Motor neuron (in vitro differentiated cells): ENCODE measurements at places on chromosomes 7 and 10. TPM values are rescaled to one million over a fixed set of nuclear protein-coding genes. Genes with fewer than 3 reads are reported as not detected.

Gene ADAMTS14
- 0.09 and 0.16 TPM in 2 replicates for total RNA-seq

Gene FZD8
- 11.9 and 13.0 TPM in 2 replicates for total RNA-seq

Gene HYAL4
- total RNA-seq = not detected in 2 replicates

Gene UCMA
- not detected in 2 replicates for total RNA-seq

Gene PNLIPRP3
- total RNA-seq = not detected in 2 replicates

Gene DNAH11
- 1.5 and 2.7 TPM in 2 replicates for total RNA-seq

Gene HTR7
- total RNA-seq = 0.77 and 1.1 TPM in 2 replicates

Gene MMD2
- not detected in 2 replicates for total RNA-seq

Gene CALHM3
- not detected in 2 replicates for total RNA-seq

Gene LIPN
- not detected in 2 replicates for total RNA-seq

Gene HK1
- 53.8 and 54.2 TPM in 2 replicates for total RNA-seq

Gene TRPV5
- 0.13 TPM in 1 of 2 replicates, not detected in the other for total RNA-seq

Gene OPALIN
- total RNA-seq = 0.28 TPM in 1 of 2 replicates, not detected in the other

Gene GRM8
- 4.0 and 5.7 TPM in 2 replicates for total RNA-seq

Gene UTF1
- not detected in 2 replicates for total RNA-seq

Gene MIOS
- total RNA-seq = 8.1 and 10.7 TPM in 2 replicates

Gene ANXA11
- total RNA-seq = 8.6 and 10.2 TPM in 2 replicates

Gene RAB19
- not detected in 2 replicates for total RNA-seq

Gene OPN4
- total RNA-seq = 0.10 and 0.14 TPM in 2 replicates

Gene ACTR3C
- 0.22 and 0.36 TPM in 2 replicates for total RNA-seq

Gene CTAGE4
- 0.87 and 1.2 TPM in 2 replicates for total RNA-seq

Gene HOXA3
- total RNA-seq = 4.7 and 17.6 TPM in 2 replicates

Gene SEMA3D
- 2.2 and 2.6 TPM in 2 replicates for total RNA-seq

Gene TSPAN12
- total RNA-seq = 3.6 and 5.0 TPM in 2 replicates

Gene PDGFA
- total RNA-seq = 25.1 and 26.0 TPM in 2 replicates

Gene FFAR4
- not detected in 2 replicates for total RNA-seq

Gene NEUROG3
- not detected in 2 replicates for total RNA-seq

Gene CFTR
- total RNA-seq = 0.16 TPM in 1 of 2 replicates, not detected in the other

Gene PHYHIPL
- 32.1 and 36.4 TPM in 2 replicates for total RNA-seq

Gene HOXA13
- total RNA-seq = 0.05 TPM in 1 of 2 replicates, not detected in the other

Gene ABCB4
- total RNA-seq = 2.1 and 2.4 TPM in 2 replicates

Gene FXYD4
- 0.29 TPM in 1 of 2 replicates, not detected in the other for total RNA-seq

Gene OR2A42
- total RNA-seq = 0.14 TPM in 1 of 2 replicates, not detected in the other

Gene ZNF853
- 13.3 and 21.2 TPM in 2 replicates for total RNA-seq
